Activated CD4-positive, CD25-positive, alpha-beta regulatory T cell treated with anti-CD3 and anti-CD28 coated beads, Interleukin-2, amount 50 U/mL, for 16 hours (primary cell): ENCODE measurements at places on chromosomes 6 and 20.

GRCh38 chr6:166440106-166440505 is 57.4 kb upstream of the MPC1 start:
- no peak for DNase-seq

GRCh38 chr6:8017276-8017701 is 46.9 kb downstream of the BLOC1S5 start:
- DNase-seq, result no peak

DNA sequence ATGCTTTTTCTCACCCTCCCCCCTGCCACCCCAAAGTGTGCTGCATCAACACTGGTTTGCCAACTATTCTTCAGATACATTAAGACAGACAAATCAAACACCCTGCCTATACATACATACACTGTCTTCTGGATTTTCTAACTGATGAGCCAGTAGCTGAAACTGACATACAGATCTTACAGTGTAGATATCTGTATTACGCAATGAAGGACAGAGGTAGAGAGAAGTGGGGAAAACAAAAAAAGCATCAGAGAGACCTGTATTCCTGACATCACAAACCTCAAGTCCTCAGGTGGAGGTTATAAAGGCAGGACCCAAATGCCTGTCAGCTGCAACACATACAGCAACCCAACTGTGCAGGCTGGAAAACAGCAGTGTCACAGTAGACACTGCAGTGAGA is 535.4 kb downstream of the HACE1 start:
- DNase-seq, result no peak

- no peak for DNase-seq
Observed at GRCh38 chr6:135831016-135831415, 20.5 kb upstream of the PDE7B start.

GRCh38 chr20:11777387-11778205 is 140.1 kb upstream of the BTBD3 start:
- no peak for DNase-seq

GRCh38 chr6:104956731-104957294 is at the start of gene LIN28B:
TSS of gene LIN28B (plus strand) at chr6:104957107. CDS start at chr6:104957251, 144 bp downstream.
- no peak for DNase-seq

GRCh38 chr6:88263591-88263990 is 97.4 kb upstream of the CNR1 start:
- no peak for DNase-seq

DNA sequence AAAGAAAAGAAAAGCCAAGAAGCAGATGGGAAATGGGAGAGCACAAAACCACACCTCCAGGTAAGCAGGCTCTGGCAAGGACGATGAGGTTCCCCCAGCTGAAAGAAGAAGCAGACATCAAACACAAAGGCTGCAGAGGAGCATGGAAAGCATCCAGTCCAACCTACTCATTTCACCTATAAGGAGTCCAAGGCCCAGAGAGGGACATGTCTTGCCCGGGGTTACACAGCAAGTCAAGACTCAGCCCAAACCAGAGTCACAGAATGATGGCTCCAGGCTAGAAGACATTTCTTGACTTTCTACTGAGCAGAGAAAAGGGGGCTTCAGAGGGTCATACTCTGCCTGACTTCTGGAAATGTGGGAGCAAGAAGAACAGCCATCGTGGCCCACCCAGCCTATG is 45.6 kb upstream of the FOXP4 start:
- no peak for DNase-seq

- no peak for DNase-seq
Observed at GRCh38 chr20:61810066-61810737, 255.5 kb downstream of the TAF4 start.

GRCh38 chr20:14751191-14751590 is 413.8 kb upstream of the FLRT3 start:
- no peak for DNase-seq

DNA sequence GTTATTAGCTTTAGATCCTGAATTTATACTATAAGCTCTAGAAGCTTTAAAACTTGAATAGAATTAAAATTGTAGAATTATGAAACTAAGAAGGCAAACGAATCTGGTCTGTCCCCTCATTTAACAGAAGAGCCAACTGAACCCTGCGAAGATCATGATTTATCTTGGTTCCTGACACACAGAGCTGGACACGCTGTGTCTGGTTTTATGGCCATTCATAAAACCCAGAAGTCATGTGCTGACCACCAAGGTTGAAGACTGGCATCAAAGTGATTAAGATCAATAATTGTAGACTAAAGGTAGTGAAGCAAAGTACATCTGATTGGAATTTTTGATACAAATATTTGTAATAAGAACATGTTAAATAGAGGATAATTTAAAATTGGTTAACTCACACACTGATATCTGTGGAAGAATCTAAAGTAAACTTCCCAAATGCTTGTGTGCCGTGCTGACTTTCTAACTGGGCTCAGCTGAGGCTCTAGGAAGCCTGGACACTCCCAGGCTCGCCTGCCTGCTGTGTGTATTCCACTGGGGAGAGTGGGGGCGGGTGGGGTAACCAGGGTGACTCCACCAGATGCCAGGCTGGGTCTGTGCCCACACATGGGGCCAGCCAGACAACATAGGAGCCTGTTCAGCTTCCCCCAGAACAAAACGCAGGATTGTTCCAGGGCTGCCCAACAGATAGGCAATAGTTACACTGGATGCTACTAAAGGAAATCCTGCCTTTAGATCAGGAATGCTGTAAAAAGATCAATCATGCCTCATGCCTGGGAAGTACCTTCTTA is 42.1 kb upstream of the SLC22A3 start:
- DNase-seq, result no peak

- DNase-seq, result no peak
Observed at GRCh38 chr20:9615766-9616454, 101.5 kb downstream of the LAMP5 start.

DNA sequence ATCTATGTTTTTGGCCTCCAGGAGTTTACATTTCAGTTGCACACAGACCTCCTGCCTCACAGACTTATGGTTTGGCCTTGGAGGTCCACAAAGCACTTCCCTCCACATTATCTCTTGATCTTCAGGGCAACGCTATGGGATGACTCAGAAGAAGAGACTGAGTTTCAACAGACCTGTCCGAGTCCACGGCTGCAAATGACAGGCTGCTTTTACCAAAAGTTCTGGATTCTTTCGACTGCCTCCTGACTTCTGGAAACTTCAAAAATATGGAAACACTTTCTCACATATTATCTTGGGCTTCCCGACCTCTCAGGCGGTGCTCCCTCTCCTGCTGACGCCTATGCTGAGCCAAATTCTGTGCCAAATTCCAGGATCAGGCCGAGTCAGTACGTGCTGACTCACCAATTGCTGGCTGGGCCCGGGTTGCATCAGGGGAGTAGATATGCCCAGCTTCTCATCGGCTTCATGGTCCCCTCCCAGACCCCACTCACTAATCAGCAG is 190.2 kb downstream of the BMP7 start:
- DNase-seq, result no peak

- DNase-seq, result no peak
Observed at GRCh38 chr6:8579372-8579771, 144.0 kb upstream of the SLC35B3 start.

DNA sequence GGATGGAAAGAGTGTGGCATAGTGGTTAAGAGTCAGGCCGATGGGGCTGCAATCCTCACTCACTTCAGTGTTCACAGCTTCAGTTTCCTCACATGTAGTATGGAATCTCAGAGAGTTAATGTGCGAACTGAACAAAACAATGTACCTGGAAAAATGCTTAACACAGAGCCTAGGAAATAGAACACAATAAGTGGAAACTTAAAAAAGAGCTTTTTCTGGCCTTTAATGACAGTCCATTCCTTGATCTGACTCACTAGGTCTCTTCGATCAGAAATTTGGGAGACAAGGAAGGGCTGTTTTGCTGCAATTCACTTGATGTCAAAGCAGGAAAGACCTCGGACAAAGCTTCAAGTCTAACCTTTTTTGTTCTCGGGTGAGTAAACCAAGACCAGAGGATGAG is 56.1 kb downstream of the KCNB1 start:
- no peak for DNase-seq

- no peak for DNase-seq
Observed at GRCh38 chr20:38547288-38548085, 33.5 kb upstream of the ADIG start.

GRCh38 chr6:45105170-45105820 is 222.8 kb upstream of the RUNX2 start:
- DNase-seq, result no peak

- no peak for DNase-seq
Observed at GRCh38 chr6:102749210-102749971, 1355.9 kb downstream of the GRIK2 start.

- DNase-seq, result no peak
Observed at GRCh38 chr20:20463933-20464374, 96.0 kb downstream of the INSM1 start.

- no peak for DNase-seq
Observed at GRCh38 chr20:61404303-61404702, 152.2 kb downstream of the CDH4 start.

DNA sequence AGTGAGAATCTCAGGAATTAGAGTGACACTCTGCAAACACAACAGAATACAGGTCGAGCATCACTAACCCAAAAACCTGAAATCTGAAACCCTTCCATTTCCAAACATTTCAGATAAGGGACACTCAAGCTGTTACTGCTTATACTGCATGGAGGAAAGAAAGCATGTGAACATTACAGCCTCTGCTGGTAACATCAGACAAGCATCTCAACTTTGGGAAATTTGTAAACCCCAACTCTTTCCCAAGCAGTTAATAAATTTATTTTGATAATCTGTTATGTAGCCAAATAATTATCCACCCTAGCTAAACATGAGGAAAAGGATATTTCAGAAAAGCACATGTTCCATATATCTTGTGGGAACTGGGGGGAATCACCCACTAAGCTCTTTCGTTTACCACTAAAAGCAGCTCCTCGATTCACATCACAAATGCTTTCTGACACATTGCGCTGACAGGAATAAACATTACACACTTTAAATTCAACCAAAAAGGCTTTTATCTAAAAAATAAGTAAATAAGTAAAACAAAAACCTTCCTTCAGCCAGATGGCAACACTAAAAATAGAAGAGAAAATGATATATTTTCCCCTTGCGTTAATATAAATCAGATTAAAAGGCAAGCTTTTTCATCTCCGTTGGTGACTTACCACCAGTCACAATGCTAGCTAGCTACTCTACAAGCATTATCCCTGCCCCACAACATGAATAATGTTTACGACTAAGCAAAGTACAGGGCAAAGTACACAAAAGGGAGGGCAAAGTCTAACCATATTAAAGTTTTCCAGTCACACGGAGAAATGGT is 120.8 kb downstream of the MAP7 start:
- DNase-seq, result no peak

DNA sequence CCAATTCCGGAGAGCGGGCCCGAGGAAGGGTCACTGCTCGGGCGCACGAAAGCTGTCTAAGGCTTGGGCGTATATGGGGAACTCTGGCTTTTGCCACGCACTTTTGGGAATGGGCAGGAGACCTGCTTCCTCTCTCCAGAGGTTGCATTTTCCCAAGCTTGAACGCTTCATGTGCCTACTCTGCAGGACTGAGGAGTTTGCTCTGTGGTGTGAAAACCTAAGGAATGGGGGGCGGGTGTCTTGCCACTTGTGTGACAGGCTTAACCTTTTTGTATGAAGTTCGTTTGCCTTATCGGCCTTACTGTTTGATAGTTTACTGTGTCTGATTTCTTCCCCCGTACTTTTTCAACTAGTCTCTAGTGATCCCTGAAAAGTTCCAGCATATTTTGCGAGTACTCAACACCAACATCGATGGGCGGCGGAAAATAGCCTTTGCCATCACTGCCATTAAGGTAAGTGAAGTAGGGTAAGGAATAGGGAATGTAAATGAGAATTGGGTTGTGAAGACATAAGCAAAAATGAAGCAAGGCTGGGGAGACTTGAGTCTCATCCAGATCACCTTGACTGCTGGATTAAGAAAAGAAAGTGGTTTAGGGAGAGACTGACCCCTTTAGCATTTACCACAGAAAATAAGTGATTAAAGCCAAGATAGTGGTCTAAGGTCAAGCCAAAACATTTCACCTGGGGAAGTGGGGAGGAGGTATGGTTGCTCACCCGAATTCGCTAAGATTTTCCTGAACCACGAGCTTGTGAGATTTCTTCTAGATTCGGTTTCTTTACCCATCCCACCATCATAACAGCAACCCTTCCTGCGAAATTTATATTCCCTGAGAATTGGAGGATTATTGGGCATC is 627 bp downstream of the RPS18 start:
- DNase-seq, result no peak

DNA sequence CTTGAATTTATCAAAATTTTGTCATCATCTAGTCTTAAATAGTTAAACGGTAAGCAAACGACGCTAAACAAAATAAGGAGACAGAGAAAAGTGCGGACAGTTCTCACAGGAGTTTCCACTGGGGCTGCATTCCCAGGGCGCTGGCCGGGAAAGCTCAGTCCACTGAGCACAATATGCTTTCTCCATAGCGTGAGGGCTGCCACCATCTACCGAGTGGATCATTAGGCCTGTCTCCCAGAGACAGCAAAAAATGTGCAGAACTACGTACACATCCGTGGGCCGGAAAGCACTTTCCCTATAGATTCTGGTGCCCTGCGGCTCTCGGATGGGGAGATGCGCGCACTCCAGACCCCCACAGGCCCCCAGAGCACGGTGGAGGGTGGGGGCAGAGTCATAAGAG is 84.9 kb downstream of the THBS2 start:
- DNase-seq, result no peak

GRCh38 chr6:16725145-16725864 is 36.0 kb downstream of the ATXN1 start:
- no peak for DNase-seq

DNA sequence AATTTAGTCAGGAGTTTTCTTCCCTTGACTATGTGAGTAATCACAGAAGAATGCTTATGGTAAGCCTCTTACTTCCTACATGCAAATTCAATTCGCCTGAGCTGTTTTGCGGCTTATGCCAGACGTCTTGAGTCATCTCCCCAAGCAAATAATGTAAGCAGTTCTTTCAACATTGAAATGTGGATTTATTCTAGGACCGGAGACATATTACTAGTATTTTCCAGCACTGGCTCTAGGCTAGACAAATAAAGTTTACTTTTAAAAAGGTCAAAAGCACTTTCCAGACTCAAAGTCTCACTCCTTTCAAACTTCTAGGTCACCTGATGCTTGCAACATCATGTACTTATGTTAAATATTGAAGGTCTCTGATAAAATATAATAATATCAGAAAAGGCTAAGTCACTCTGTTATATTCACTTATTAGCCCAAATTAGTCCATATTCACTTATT is 38.1 kb upstream of the NOX3 start:
- DNase-seq, result no peak

DNA sequence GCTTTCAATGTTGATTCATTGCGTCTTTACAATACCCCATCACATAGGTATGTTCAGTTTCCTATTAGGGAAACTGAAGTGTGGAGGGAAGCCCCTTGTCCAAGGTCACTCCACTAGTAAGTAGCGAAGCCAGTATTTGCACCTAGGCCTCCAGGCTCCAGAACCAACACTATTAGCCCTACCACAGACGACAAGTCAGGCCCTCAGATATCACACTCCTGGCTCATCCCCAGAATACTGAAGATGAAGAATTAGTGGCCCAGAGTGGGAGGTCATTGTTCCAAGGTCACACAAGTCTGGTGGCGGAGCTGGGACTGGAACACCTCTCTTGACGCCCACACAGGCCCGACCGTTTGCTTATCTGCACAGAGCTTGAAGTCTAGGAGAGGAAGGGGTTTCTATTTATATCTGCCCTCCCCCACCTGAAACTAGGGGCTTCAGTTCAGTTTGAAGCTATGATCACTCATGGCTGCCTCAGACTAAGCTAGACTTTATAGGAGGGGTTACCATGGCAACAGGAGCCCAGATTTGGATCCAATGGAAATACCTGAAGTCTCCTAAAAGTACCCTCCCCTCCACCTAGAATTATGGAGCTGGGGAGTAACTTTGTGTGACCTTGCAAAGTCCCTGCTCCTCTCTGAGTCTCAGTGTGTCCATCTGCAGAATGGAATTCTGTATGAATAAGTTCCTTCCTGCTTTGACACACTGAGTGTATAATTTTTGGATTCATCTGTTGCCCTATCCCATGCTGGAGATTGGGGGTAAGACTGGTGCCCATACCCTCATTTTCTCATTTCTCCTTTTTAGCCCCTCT is 2.2 kb downstream of the SNTA1 start:
- DNase-seq, result no peak
